ENCODE measurements at places on chromosomes 16 and 17.

- DNase-seq = peak; percentile 27
Measured at GRCh38 chr17:29179232-29180033, 765 bp downstream of the MYO18A start.

DNA sequence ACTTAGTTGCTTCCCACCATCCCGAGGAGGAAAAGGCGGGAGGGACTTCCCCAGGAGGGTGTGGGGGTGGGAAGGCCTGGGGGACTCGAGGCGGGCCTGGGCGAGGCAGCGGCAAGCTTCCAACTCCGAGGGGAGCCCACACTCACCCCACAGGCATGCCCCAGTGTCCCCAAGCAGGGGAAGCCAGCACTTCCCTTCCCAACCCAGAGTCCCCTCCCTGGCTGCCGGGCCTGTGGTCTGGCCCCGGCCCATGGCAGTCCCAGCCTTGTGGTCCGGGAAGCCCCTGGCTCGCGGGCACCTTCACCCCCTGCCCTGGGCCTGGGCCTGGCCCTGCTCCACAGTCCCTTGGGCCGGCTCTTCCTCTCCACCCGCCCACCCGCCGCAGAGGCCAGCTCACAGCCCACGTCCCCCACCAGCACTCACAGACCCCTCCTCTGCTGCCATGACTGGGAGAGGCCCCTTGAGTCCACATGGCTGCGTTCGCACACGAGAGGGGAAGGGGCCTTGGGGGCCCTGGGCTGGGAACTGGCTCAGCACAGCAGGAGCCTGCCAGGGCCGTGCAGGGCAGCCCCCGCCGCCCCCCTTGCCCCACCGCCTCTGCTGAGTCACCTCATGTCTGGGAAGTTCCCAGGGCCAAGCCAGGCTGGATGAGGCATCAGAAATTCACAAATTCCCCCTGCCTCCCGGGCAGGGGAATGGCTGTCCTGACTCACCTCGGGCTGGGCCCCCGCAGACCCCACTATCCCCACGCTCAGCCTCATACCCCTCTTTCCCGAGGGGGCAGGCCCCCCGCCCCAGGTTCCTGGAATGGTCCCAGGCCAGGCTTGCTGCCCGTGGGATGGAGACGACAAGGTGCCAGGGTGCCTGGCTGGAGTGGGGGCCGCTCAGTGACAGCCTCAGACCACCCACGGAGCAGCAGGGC is 27.8 kb downstream of the BAHCC1 start:
- no peak for DNase-seq

GRCh38 chr17:43905985-43906852 is 1.1 kb downstream of the MPP2 start:
- DNase-seq = peak; percentile 42

- no peak for DNase-seq
Measured at GRCh38 chr17:30554839-30555751, 77.9 kb downstream of the GOSR1 start.

DNA sequence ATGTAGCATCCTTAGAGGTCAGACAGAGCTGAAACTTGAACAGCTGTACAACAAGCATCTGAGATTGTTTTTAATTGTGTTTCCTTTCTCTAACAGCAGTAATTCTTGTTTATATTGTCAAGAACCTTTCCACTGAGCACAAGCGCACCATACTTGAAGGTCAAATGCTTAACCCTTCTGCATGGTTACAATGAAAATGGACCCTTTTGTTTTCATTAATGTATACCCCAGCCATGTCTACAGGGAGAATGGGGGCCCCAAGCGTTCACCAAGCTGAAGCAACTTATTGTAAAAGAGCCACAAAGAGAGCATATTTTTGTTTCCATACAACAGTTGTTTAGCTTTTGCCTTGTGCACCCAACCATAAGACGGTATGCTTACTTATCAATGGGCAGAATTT is 210.8 kb downstream of the FTO start:
- DNase-seq = no peak

DNA sequence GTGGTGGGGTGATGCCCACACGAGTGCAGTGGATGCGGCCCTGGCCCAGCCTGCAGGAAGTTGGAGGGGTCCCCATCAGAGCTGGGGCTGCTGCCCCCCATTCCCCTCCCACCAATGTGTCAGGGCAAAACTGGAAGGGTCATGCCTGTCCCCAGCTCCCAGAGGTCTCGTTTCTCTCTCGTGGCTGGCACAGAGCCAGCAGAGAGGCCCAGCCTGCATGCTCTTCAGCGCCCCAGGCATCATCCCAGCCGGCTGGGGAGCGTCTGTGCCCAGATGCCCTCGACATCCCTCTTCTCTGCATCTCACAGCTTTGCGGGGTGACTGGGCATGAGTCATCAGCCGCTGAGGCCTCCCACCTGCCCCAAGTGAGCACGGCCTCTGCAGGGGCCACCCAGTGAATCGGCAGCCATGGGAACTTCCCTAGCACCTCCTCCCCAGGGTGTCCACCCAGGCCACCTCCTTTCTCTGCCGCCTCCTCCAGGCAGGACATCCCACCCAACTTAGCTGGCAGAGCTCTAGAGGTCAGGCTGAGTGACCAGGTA is 9.8 kb upstream of the CSNK1D start:
- DNase-seq = peak; percentile 15

GRCh38 chr17:413016-413350 is 60.4 kb upstream of the RPH3AL start:
- no peak for DNase-seq

DNA sequence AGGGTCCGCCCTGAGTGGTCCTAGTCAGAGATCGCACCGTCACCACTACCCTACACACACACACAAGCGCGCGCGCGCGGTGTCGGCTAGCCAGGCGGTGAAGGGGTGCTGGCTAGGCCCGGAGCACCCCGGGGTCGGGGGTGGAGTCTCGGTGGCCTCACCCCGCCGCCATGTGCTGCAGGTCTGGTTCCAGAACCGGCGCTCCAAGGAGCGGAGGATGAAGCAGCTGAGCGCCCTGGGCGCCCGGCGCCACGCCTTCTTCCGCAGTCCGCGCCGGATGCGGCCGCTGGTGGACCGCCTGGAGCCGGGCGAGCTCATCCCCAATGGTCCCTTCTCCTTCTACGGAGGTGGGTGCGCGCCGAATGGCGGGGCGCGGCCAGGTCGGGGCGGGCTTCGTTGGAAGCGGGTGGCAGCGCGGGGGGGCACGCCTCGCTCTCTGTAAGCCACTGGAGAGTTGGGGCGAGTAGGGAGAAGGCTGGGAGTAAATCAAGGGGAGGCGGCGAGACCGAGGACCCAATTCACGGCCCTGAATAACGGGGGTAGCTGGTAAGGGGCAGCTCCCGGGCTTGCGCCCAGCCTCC is 4.8 kb downstream of the LHX1 start:
- DNase-seq = no peak

GRCh38 chr17:43403846-43404245 is 5.1 kb downstream of the ARL4D start:
- no peak for DNase-seq

DNA sequence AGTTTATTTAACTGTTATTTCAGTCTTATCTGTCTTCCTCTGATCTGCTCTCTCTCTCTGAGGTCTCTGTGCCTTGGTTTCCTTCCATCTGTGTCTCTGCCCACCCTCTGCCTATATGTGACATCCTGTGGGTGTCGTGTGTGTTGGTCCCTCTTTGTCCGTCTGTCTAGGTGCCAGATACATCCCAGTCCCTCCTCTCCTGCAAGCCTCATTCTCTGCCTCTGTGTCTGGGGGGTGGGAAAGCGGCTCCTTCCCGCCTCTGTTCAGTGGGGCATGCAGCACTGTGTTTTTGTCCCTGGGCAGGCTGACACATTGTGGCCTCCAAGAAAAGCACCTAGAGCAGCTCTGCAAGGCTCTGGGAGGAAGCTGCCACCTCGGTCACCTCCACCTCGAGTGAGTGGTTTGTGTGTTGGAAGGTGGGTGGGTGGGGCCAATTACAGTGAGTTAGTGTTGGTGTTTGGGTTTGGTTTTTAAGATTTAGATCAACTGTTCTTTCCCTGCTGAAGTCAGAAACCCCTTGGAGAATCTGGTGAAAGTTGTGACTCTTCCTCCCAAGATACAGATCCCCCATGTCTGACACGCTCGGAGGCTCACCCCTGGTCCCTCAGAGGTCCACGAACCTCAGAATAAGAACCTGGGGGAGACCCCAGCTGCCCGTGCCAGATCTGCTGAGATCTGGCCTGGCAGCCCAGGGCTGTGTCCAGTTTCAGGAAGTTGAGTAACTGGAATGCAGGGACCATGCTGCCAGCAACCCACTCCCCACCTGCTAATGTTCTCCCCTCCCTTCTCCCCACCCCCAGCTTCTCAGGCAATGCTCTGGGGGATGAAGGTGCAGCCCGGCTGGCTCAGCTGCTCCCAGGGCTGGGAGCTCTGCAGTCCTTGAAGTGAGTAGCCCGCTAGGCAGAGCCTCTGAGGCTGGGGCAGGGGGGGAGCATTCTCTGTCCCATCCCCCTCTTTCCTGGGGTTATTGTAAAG is 50.9 kb upstream of the CPNE2 start:
- DNase-seq = no peak

GRCh38 chr17:73952480-73953205 is 250.8 kb upstream of the RPL38 start:
- peak; percentile 25 for DNase-seq

DNA sequence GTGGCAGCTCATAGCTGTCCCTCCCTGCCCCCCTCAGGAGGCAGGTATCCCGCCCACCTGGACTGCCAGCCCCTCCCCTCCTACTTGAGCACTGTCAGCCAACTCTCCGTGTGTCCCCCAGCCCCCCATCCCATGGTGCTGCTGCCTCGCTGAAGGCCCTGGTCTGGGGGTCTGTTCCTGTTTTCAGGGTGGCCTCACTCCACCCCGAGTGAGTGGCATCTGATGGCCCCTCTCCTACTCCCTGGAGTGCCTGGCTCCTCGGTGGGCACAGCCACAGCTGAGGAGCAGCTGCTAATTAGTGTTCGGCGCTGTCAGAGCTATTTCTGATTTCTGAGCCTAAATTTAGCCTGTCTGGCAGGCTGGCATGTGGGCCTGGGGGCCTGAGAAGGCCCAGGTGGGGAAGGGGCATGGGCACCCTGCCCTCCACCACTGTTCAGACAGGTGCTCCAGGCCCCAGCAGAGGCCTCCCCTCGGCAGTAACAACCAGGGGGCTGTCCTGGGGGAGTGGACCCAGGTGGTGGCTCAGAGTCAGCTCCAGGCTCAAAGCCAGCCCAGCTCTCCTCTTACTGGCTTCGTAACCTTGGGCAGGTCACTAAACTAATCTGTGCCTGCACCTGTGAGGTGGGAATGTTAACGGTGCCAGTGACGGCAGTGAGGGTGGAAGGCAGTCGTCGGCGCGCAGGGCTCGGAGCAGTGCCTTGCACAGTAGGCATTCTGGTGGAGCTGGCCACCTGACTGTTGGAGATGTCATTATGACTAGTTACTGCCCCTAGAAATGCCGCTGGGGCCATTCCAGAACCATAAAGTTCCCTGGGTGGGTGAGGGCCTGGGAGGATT is 6.5 kb downstream of the FMNL1 start:
- DNase-seq = peak; percentile 76

DNA sequence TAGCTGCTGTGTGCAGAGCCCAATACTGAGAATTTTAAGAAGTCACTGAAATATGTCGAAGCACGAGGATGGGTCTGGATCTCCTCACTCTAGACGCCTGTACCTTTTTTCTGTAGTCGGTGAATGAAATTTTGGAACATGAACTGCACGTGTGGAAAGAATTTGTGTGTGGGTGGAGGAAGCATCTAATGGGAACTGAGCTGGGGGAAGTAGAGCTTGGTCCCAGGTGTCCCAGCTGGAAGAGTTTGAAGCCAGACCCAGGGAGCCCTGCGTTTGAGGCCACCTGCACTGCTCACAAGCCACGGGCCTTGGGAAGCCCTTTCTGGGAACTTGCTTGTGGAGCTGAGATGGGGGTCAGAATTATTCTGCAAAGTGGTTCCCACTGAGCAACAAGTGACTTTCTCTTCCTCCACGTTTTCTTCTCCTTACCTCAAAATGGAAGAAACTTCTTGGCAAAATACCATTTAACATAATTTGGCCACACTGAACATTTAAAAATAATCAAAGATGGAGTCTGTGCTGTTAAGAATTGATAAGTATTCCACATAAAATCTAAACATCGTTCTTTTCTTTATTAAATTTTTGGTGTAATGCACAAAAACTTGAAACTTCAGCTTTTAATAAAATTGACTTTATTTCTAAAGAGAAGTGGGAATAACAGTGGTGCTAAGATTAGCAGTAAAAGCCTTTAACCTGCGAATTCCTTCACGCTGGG is 163.8 kb downstream of the PRKCA start:
- DNase-seq = no peak

DNA sequence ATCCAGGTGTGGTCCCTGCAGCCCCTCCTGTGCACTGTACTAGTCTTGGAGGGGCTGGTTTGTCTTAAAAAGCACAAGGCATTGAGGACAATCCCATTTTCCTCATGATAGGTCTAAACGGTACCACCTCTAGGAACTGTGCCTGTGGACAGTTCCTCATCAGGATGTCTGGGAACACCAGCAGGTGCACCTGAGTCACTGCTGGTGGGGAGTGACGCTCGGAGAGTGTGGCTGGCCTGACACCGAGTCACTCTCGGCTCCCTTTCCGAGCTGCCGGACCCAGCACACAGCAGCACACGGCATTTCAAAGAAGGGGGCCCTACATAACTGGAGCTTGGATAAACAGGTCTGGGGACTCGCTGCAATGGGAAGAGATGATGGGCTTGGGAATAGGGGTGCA is 25.6 kb downstream of the LRRC75A start:
- DNase-seq = no peak

Data from NCI-H1092 treated with DMSO at 0.1 percent for 48 hours (cell line).